ENCODE measurements at places on chromosomes 13 and 19. TPM values are rescaled to one million over a fixed set of nuclear protein-coding genes. Genes with fewer than 3 reads are reported as not detected.

Gene TJP3
- total RNA-seq, result 297 TPM

- DNase-seq, result peak; percentile 21
These were observed 14.3 kb upstream of the MCF2L start for GRCh38 chr13:112954488-112955270.

DNA sequence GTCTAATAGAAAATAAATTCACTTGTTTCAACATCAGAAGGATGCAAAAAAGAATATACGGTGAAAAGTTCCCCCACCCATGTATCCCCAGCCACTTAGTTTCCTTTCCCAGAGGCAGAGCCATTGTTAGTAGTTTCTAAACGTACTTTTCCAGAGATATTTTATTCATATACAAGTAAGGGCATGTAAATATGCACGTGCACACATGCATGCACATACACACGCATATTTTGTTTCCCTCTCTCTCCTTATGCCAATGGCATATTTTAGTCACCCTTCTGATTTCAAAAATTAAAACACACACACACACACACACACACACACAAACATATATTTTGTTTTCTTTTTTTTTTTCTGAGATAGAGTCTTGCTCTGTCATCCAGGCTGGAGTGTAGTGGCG, 147.4 kb downstream of the PDS5B start:
- DNase-seq, result no peak

- DNase-seq, result no peak
These were observed 755 bp upstream of the ZNF726 start for GRCh38 chr19:23913931-23914330.

DNA sequence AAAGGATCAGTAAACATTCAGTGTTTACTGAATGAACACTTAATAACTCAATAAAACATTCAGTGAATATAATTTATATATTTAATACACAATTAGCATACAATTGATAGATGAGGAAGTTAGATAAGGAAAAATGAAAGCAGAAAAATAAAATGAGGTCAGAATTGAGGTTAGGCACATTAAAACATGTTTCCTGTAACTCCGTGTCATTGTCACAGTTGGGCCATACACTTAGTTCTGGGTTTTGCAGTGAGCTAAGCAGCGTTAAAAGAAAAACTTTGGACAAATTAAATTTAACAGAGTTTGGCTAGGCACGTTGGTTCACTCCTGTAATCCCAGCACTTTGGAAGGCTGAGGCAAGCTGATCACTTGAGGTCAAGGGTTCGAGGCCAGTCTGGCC, 71.4 kb downstream of the MIPEP start:
- no peak for DNase-seq

GRCh38 chr19:14114854-14115253, 2.7 kb downstream of the PRKACA start:
- peak; percentile 77 for DNase-seq

GRCh38 chr13:101390461-101390860, 25.8 kb downstream of the NALCN start:
- DNase-seq, result no peak

DNA sequence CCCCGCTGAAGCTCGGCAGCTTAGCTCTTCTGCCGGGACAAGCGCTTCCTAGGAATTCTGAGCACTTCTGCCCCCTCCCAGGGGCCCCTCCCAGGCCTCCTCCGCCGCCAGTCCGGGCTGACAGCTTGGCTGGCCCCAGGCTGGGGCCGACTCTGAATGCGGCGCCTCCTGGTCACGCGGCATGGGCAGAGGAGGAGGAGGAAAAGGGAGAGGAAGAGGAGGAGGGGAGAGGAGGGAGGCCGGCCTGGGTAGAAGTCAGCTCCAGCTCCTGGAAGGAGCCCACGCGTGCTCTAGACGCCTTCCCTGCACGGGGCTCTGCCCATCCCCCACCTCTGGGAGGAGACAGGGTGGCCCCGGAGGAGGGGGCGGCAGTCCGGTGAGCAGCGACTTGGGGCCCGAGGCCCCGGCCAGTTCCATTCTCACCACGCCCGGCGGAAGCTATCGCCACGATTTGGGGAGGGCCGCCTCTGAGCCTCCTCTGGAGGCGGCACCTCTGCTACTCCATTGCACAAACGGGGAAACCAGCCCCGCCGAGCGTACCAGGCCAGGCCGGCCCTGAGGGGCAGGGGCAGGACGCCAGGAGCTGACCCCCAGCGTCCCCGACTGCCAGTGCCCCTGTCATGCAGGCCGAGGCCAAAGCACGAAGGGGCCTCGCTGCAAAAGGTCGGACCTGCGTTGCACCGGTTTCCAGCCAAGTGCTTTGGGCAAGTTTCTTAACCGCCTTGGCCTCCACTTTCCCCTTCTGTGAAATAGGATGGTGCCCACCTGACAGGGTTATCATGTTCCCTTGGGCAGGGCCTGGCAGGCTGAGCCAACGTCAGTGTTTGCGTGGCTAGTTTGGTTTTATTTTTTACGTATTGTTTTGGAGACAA, 31.6 kb downstream of the CCNE1 start:
- peak; percentile 40 for DNase-seq

- no peak for DNase-seq
These were observed 39.4 kb downstream of the IER2 start for GRCh38 chr19:13189600-13189999.

Gene FCAR
- total RNA-seq, result not detected

- DNase-seq, result no peak
These were observed 91.7 kb downstream of the FAM216B start for GRCh38 chr13:42873081-42873480.

Gene AKT2
- total RNA-seq, result 91.7 TPM

Gene LILRB3
- 3.5 TPM for total RNA-seq

Gene CEACAM3
- 1.2 TPM for total RNA-seq

Gene STAP2
- 249 TPM for total RNA-seq

DNA sequence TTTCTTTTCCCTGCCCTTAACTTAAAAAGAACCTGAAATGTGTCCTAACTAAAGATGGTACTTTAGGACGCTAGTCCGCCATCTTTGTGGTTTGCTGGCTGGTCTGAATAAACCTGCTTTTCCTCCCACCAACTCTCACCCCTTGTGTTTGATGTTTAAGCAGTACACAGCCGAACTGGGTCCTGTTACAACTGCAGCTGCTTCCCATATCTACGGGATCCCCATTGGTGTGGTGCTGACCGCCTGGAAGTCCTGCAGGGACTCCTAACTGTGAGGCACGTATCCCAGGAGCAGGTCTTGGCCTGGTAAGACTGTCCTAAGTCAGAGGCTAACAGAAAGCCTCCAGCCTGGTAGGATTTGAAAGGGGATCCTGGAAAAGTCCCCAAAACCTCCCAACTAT, 40.9 kb upstream of the VSTM2B start:
- DNase-seq, result peak; percentile 7

Gene HIF3A
- 12.0 TPM for total RNA-seq

Gene PROZ
- total RNA-seq, result not detected

DNA sequence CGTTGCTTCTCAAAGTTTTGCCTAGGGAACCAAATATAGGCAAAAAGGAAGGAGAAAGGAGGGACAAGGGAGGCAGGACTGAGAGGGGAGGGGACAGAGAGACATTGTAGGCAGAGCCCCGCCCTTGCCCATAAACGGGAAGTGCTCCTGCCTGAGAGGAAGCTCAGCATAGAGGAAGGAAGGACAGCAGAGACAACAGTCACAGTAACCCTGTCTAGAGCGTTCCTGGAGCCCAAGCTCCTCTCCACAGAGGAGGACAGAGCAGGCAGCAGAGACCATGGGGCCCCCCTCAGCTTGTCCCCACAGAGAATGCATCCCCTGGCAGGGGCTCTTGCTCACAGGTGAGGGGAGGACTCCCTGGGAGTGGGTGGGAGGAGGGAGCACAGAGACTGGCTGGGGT, at the start of gene CEACAM21:
CEACAM21 (plus strand) TSS at position 169 of the 400 bp plus-strand sequence; CDS start at position 278, 109 bp downstream.
- peak; percentile 59 for DNase-seq

Gene HPN
- 0.95 TPM for total RNA-seq

- DNase-seq, result no peak
These were observed 19.6 kb downstream of the SIGLEC5 start for GRCh38 chr19:51610576-51610975.

DNA sequence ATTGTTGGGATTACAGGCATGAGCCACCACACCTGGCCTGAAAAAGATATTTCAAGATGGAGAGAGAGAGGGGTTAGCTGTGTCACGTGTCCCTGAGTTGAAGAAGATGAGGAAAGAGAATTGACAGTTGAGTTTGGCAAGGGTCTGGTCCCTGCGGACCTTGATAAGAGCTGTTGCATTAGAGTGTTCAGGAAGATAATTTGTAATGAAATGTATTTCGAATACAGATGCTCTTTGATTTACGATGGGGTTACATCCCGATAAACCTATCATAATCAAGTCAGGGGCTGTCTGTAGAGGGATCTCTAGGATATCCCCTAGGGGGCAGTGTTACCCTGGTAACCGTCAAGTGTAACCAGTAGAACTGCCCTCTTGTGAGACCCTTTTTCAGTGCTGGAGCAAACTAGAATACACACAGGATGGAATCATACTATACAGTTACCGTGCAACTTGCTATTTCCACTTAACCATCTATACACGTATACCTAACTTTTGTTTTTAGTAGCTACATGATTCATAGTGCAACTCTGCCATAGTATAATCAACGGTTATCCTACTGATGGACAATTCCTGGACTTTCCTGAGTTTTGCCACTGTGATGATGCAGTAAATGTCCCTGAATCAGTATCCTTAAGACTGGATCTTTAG, 1.5 kb upstream of the ELOF1 start:
- DNase-seq, result no peak

Gene B3GNT8
- total RNA-seq, result 28.7 TPM

GRCh38 chr19:6551607-6552450, 21.0 kb downstream of the TNFSF9 start:
- DNase-seq, result peak; percentile 50

Measured in left colon (tissue), 2 donors.